ENCODE measurements at places on chromosomes 3 and 15. TPM values are rescaled to one million over a fixed set of nuclear protein-coding genes. Genes with fewer than 3 reads are reported as not detected.

Gene PYGO1
- total RNA-seq, result 0.73 TPM

Gene IQCF5
- total RNA-seq, result not detected

Gene ATP10A
- not detected for total RNA-seq

GRCh38 chr3:88410259-88410658, 260.5 kb downstream of the C3orf38 start:
- H3K4me1 ChIP-seq, result no peaks in the 10 kb centered on the region
- H3K27me3 ChIP-seq, result no peaks in the 10 kb centered on the region
- no peak overlapping the region for H3K4me3 ChIP-seq
- H3K36me3 ChIP-seq, result no peaks in the 10 kb centered on the region
- no peak overlapping the region for H3K27ac ChIP-seq

DNA sequence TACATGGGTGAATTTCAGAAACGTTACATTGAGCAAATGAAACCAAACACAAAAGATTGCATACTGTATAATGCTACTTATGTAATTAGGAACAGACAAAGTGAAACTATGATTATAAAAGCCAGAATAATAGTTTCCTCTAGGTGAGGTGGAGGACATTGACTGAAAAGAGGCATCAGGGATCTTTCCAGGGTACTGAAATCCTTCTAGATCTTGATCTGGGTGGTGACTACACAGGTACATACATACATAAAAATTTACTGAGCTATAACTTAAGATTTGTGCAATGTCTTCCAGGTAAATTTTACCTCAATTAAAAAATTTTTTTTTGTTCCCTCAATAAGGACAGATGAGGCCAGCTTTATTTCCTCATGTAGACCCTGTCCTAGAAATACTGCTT, 665.6 kb upstream of the UBE2E2 start:
- H3K4me3 ChIP-seq, result no peak overlapping the region
- H3K27me3 ChIP-seq, result no peaks in the 10 kb centered on the region
- peaks cover 4% of the 10 kb centered on the region for H3K4me1 ChIP-seq
- no peak overlapping the region for H3K27ac ChIP-seq
- no peaks in the 10 kb centered on the region for H3K36me3 ChIP-seq

DNA sequence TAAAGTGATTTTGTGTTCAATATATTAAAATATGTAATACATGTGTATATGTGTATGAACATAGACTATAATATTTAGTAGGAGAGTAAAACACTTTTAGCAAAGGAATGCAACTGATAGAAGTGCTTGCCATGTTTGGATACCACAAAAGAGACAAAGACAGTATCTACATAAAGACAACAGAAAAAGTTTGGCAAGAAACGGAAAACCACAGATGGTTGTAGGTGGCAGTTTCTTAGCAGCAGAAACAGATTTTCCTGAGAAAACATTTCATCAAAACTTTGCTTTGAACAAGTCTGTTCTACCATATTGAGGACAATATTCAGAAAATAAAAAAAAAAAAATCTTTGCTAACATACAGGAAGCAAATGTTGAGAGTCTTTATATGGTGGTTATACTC, 1560.4 kb upstream of the GBE1 start:
- no peaks in the 10 kb centered on the region for H3K4me1 ChIP-seq
- H3K27ac ChIP-seq, result no peak overlapping the region
- H3K36me3 ChIP-seq, result no peaks in the 10 kb centered on the region

GRCh38 chr15:40618906-40619305, 24.9 kb downstream of the KNL1 start:
- no peak for DNase-seq
- no peaks in the 10 kb centered on the region for H3K27me3 ChIP-seq
- no peak overlapping the region for H3K27ac ChIP-seq
- no peak overlapping the region for H3K4me3 ChIP-seq
- H3K36me3 ChIP-seq, result peaks cover 41% of the 10 kb centered on the region

- DNase-seq, result no peak
- H3K27ac ChIP-seq, result no peak overlapping the region
- no peak overlapping the region for H3K4me3 ChIP-seq
- H3K36me3 ChIP-seq, result no peaks in the 10 kb centered on the region
- no peaks in the 10 kb centered on the region for H3K27me3 ChIP-seq
These were observed 475.0 kb downstream of the TUSC7 start for GRCh38 chr3:117184574-117184973.

All from endodermal cell (in vitro differentiated cells).